ENCODE measurements at places on chromosomes 12 and 14.
A peak's percentile ranks its signal among the peaks of the same experiment; 100 is the strongest.

- no peak for DNase-seq
These were observed 175.7 kb downstream of the NPAS3 start for GRCh38 chr14:33114331-33114730.

DNA sequence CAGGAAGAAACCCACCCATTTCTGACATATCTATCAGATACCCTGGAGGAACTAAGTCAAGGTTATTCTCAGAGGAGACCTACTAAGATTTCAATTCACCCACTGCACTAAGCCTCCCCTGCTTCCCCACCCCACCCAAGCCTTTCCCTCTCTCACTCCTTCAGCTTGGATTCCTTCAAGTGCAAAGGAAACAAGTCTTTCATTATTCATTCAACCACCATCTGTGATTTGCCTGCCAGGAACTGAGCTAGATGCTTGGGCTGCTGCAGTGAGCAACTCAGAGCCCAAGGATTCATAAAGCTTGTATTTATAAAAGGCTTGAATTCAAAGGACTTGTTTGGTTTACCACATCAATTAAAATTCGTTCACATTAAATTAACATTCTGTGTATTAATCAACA lies 161.3 kb downstream of the GXYLT1 start:
- no peak for DNase-seq

GRCh38 chr14:55911776-55912175 lies 206.4 kb upstream of the PELI2 start:
- DNase-seq = peak; percentile 63

DNA sequence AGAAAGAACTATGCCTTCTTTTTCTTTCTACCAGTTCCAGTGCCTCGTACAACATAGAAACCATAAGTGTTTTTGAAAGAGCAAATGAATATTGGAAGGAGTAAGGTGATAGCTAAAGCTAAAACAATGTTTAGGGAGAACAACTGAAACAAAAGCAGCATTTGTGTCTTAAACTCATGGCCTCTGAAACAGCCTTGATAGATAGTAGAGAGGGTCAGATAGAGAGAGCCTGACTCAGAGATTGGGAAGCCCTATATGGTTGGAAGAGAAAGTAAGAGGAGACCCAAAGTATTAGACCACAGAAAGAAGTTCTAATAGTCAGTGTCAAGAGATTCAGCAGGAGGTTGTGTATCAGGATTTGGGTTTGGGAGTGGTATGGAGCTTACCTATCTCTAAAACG lies 79.6 kb upstream of the IFNG-AS1 start:
- DNase-seq = peak; percentile 58

DNA sequence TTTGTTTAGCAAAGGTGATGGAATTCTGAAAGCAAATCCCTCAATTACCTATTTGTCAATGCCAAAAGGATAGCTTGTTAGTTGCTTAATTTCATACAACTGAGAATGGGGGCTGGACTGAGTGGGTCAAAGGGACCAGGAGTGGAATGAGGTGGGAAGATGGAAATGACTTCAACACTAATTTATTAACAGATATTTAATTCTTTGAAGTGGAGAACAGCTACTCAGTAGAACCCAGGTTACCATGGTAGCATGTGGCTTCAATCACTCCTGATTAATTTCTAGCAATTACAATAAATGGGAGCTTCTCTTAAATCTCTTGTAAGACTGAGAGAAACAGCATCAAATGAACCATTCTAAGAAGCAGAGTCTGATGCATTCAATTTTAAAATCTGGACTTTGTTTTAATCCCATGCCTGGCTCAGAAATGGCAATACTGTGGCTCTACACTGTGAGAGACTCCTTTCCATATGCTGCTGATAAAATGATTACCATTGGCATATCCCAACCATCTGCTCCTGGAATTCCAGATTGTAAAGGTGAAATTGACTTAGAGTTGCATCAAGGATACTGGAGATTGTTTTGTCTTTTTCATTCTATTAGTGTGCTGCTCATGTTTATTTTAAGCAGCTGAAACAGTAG lies 607.8 kb downstream of the SNAPC1 start:
- DNase-seq = no peak

Data from fibroblast of skin of scalp (primary cell).